ENCODE measurements at places on chromosomes 2 and 18. TPM values are rescaled to one million over a fixed set of nuclear protein-coding genes. Genes with fewer than 3 reads are reported as not detected.

The RNF125 gene
- 1.4 TPM for total RNA-seq

The SAG gene
- total RNA-seq, result not detected

The GPC1 gene
- total RNA-seq, result 101 TPM

The EIF4E2 gene
- total RNA-seq, result 98.5 TPM

The FTCDNL1 gene
- total RNA-seq, result 0.13 TPM

The CLK1 gene
- total RNA-seq, result 32.4 TPM

The PXDN gene
- total RNA-seq, result 291 TPM

The FBLN7 gene
- 0.11 TPM for total RNA-seq

GRCh38 chr2:225806105-225806504, 406.6 kb downstream of the NYAP2 start:
- DNase-seq, result no peak
- no peak overlapping the region for H3K27ac ChIP-seq
- H3K36me3 ChIP-seq, result no peaks in the 10 kb centered on the region
- H3K4me3 ChIP-seq, result no peak overlapping the region

DNA sequence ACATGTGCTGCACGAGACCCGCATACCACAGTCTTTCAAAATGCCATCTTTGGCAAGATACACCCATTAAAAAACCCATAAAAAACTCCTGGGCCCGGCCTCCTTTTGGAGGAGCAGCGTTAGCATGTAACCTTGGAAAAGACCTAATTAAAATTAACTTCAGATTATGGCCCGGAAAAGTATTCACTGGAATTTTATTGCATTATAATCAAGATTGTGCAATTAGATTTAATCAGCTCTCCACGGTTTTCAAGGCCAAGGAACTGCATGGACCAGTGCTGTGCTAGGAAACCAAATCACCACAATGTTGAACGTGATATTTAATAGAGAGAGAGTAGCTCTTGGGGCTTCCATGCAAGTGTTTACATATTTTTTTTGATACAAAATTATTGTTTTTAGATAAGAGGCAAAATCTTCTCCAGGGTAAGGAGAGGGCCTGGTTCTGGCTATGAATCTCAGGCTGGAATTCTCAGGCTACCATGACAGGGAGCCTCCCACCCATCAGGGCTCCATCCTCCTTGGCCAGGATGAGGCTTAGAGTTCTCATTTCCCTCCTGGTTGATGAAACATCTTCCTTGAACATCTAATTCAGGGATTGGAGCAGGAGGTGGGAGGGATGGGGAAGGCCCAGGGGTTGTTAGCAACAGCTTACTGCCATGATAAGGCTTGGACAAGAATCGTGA, 82.0 kb upstream of the TTC39C start:
- no peak overlapping the region for H3K27ac ChIP-seq
- no peak overlapping the region for H3K4me3 ChIP-seq
- no peaks in the 10 kb centered on the region for H3K27me3 ChIP-seq
- no peak for DNase-seq
- 0 out of 2 replicates have a peak, but pooled peaks cover 8% of the 10 kb centered on the region for H3K4me1 ChIP-seq

- H3K27me3 ChIP-seq, result no peaks in the 10 kb centered on the region
- no peak for DNase-seq
Measured at GRCh38 chr2:205659922-205660321, 22.4 kb upstream of the NRP2 start.

GRCh38 chr18:10215446-10215845, 239.0 kb upstream of the APCDD1 start:
- DNase-seq, result no peak
- no peak overlapping the region for H3K27ac ChIP-seq
- H3K4me1 ChIP-seq, result no peaks in the 10 kb centered on the region
- H3K36me3 ChIP-seq, result no peaks in the 10 kb centered on the region
- no peaks in the 10 kb centered on the region for H3K27me3 ChIP-seq

DNA sequence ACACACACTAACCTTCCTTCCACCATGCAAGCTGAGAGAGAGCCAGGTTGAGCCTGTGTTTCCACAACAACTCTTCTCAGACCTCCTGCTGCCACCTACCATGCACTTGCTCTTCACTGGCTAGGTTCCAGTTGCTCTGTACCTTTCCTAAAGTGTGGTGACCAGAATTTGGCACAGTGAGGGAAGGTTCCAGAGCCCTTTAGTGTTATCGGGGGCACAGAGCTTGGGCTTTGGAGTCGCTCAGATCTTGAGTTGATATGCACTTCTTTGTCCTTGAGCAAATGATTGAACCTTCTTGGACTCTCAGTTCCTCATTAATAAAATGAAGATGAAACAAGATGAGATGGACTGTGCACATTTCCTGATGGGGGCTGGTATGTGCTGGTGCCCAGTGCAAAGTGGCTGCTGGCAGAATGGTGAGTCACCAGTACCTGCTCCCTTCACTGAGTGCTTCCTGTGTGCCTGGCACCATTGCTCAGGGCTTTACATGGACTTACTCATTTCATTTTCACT, 47.1 kb downstream of the NEDD4L start:
- no peak for DNase-seq
- no peak overlapping the region for H3K27ac ChIP-seq
- H3K4me1 ChIP-seq, result no peaks in the 10 kb centered on the region
- H3K4me3 ChIP-seq, result no peak overlapping the region
- peaks cover 1% of the 10 kb centered on the region for H3K27me3 ChIP-seq

DNA sequence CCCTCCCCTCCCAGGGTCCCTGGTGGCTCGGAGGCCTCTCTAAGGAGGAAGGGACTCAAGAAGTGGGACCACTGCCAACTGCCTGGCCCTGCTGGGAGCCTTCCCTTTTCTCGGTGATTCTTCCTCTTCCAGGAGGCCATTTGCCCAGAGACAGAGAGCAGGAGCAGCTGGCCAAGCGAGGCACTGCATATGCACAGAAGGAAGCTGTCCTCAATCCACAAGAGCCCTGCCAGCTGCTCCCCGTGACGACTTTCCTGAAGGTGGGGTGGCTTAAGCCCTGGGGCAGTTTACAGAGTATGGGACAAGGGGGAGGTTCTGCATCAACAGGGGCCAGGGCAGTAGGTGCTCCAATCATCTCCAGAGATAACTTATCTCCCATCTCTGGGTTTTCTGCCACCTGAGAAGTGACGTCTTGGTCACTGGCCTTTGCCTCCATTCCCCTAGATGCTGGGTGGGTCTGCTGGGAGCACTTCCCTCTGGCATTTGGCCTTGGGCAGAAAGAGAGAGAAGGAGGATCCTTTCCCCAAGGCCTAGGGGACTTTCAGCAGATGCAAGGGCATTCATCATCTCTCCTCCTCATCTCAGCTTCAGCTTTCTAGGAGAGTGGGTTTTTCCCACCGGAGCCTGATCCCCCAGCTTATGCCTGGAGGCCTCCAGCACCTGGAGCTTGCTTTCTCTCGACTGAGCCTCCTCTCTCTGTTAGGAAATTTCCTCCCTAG, 28.5 kb downstream of the CIB4 start:
- no peak overlapping the region for H3K4me3 ChIP-seq
- DNase-seq, result no peak
- H3K27me3 ChIP-seq, result peaks cover 63% of the 10 kb centered on the region
- H3K4me1 ChIP-seq, result no peaks in the 10 kb centered on the region

GRCh38 chr2:239233576-239233975, 167.2 kb downstream of the HDAC4 start:
- H3K27me3 ChIP-seq, result no peaks in the 10 kb centered on the region

DNA sequence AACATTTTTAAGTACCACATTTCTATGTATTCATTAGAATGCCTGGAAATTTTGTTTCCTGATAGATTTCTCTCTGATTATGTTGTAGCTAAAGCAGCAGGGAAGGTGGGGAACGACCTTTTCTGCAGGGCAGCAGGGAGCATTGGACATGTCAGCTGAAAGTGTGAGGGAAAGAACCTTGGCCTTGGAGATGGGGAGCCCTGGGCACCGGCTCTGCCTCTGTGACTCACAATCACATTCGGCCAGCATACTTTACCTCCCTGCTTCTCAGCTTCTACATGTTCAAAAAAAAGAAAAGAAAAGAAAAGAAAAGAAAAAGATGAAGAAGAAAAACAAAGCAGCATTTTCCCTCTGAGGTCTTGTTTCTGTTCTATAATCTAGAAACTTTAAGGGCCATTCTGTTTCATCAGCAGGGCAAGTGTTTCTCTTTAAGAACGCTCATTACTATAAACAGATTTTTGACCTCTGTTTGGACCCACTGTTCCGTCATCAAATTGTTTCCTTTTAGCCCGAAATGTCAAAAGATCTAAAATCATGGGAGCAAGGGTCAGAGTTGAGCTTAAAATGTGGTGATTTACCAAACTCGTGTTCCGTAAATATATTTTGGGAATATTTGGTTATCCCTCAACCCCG, 27.9 kb downstream of the SETBP1 start:
- H3K27me3 ChIP-seq, result no peaks in the 10 kb centered on the region
- peaks cover 12% of the 10 kb centered on the region for H3K4me1 ChIP-seq
- DNase-seq, result peak; percentile 67
- H3K36me3 ChIP-seq, result 0 out of 2 replicates have a peak, but pooled peaks cover 7% of the 10 kb centered on the region

DNA sequence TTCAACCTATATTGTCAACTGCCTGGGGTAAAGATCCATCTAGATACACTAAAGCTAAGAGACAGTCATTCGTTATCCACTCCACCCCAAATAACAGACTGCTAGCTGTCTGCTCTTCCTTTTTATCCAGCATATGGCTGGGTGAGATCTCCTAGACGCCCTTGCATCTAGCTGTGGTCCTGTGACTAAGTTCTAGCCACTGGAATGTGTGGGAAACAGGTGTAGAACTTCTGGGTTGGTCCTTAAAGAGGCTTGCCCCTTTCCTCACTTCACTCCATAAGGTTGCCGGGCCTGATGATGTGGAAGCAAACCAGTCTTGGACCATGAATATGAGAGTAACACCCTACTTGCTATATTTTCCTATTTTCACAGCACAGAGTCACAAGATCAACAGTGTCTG, 3.2 kb downstream of the COA5 start:
- H3K4me3 ChIP-seq, result no peak overlapping the region
- no peak overlapping the region for H3K27ac ChIP-seq
- peaks cover 27% of the 10 kb centered on the region for H3K36me3 ChIP-seq
- no peaks in the 10 kb centered on the region for H3K27me3 ChIP-seq
- peak; percentile 16 for DNase-seq
- peaks cover 17% of the 10 kb centered on the region for H3K4me1 ChIP-seq

- no peaks in the 10 kb centered on the region for H3K27me3 ChIP-seq
- H3K4me1 ChIP-seq, result peaks cover 36% of the 10 kb centered on the region
- DNase-seq, result peak; percentile 49
Measured at GRCh38 chr18:54257015-54257414, 12.3 kb upstream of the POLI start.

DNA sequence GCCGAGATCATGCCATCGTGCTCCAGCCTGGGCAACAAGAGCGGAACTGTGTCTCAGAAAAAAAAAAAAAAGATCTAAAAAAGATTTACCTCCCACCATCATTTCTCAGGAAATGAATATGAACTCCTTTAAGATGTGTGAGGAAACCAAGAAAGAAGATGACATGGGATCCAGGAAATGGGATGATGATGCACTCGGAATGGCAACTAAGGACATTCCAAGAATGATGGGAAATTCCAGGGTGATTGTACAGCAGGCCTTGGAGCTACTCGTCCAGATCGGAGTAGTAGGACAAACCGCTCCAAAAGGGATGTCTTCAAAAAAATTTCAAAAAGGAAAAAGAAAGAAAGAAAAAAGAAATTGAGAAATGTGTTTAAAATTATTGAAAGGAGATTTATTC, 84.9 kb upstream of the PMAIP1 start:
- H3K4me1 ChIP-seq, result peaks cover 14% of the 10 kb centered on the region
- peak; percentile 91 for DNase-seq
- peak overlapping the region; percentile 85 for H3K27ac ChIP-seq
- peak overlapping the region; percentile 36 for H3K4me3 ChIP-seq
- H3K27me3 ChIP-seq, result no peaks in the 10 kb centered on the region

DNA sequence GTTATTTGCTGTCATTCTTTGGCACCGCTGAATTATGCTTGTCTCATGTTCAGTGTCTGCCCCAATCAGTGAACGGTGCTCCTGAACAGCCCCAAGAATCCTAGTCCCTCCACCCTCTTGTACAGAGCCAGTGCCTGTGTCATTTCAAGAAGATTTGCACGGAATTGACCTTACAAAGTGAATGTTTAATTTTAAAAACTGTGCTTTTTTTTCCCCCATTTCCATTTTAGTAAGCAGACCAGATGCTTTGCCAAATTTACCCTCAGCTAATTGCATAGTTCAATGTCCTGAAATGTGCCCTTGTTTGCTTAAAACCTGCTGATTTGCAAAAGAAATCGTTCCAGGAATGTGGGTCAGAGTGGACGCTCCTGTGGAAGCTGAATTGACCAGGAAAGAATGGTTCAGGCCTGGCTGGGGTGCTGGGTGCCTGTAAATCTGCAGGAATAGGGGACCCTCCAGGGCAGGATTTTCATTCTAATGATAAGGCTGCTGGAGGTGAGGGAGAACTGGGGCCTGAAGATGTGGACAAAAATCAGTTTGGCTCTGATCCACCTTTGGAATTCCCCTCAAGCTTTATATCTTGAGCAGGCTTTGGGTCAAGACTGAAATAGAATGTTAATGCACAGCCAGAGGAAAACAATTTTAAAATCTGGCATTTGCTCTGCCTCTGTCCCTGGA, 20.1 kb downstream of the TMEM17 start:
- no peak for DNase-seq
- H3K4me1 ChIP-seq, result peaks cover 19% of the 10 kb centered on the region
- H3K27ac ChIP-seq, result no peak overlapping the region
- no peaks in the 10 kb centered on the region for H3K36me3 ChIP-seq
- H3K4me3 ChIP-seq, result no peak overlapping the region

GRCh38 chr2:70469435-70469834, 84.2 kb downstream of the TGFA start:
- no peaks in the 10 kb centered on the region for H3K4me1 ChIP-seq
- no peaks in the 10 kb centered on the region for H3K36me3 ChIP-seq
- H3K27me3 ChIP-seq, result no peaks in the 10 kb centered on the region
- H3K4me3 ChIP-seq, result no peak overlapping the region
- H3K27ac ChIP-seq, result no peak overlapping the region

DNA sequence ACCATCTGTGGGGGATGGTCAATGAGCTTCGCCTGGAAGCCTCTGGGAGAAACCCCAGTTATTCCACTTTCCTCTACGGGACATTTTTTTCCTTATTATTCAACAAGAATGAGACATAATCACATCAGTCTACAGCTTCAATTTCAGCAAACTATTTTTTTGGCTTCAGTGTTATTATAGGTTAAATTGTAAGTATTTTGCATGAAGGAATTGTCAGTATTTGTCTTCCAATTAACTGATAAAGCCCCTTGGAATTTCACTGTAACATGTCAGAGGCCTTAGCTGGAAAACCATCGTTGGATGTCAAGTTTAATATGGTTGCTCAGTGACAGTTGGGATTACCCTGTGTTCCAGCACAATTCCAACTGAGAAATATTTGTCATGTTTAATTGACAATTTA, 480.9 kb upstream of the CHST9 start:
- DNase-seq, result no peak
- H3K4me1 ChIP-seq, result no peaks in the 10 kb centered on the region
- H3K4me3 ChIP-seq, result no peak overlapping the region
- peaks cover 19% of the 10 kb centered on the region for H3K27me3 ChIP-seq
- H3K27ac ChIP-seq, result no peak overlapping the region

GRCh38 chr2:26540961-26541360, 63.0 kb upstream of the OTOF start:
- peaks cover 42% of the 10 kb centered on the region for H3K27me3 ChIP-seq
- no peaks in the 10 kb centered on the region for H3K4me1 ChIP-seq
- H3K27ac ChIP-seq, result no peak overlapping the region
- H3K36me3 ChIP-seq, result no peaks in the 10 kb centered on the region
- H3K4me3 ChIP-seq, result no peak overlapping the region
- DNase-seq, result no peak

- H3K4me3 ChIP-seq, result no peak overlapping the region
- DNase-seq, result no peak
- no peaks in the 10 kb centered on the region for H3K36me3 ChIP-seq
- no peaks in the 10 kb centered on the region for H3K27me3 ChIP-seq
Measured at GRCh38 chr2:71557321-71557720, 104.0 kb downstream of the DYSF start.

All from GM23248 (cell line).